ENCODE measurements at places on chromosomes 16 and 17.

GRCh38 chr16:17476414-17477259 is 5.9 kb upstream of the XYLT1 start:
- DNase-seq, result no peak

DNA sequence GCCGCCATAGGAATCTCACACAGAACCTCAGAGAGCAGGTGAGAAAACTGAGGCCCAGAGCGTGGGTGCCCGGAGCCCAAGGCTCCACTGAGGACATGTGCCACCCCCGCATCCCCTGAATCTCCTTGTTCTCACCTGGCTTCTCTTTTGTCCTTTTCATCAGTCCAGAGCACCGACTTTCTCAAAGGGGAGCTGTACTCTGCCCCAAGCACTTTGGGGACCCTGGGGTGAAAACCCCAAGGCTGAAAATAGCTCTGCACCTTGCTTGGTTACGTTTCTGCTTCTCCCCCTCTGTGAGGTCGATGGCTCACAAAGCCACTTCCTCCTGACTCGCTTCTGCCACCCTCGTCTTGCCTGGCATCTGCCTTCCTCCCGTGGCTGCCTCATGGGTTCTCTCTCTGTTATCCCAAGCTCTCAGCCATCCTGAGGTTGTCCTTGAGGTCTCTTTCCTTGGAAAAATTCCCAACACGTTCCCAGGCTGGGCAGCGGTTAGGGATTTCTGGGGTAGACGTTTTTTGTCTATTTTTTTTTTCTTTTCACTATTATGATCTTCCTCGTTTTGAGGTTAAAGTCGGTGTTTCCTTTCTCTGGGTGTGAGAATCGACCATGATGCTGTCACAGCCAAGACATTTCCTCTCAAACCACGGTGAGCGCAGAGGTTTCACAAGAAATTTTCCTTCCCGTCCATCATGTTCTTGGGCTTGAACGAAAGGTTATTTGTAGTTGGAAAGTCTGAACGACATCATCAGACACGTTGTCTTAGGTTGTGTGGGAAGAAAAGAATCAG is 37.2 kb downstream of the IRF8 start:
- DNase-seq, result no peak

- DNase-seq, result no peak
Observed at GRCh38 chr17:56175299-56175955, 22.2 kb downstream of the ANKFN1 start.

DNA sequence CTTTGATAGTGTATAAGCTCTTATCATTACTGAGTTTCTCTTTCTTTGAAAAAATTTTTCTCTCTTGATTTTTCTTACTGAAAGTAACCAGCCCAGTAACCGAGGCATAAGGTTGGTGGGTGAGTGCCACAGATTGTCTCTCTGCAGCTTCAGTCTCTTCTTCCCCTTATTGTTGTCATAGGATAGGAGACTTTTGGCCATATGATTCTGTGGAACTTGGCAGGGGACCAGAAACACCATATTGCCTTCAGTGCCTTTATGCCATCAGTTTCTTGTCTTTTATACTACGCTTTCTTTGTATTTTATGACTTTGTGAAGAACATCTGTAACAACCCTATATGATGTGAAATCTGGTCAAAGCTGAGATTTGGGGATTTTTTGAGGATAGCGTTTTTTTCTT is 341.6 kb upstream of the TBX2 start:
- no peak for DNase-seq

DNA sequence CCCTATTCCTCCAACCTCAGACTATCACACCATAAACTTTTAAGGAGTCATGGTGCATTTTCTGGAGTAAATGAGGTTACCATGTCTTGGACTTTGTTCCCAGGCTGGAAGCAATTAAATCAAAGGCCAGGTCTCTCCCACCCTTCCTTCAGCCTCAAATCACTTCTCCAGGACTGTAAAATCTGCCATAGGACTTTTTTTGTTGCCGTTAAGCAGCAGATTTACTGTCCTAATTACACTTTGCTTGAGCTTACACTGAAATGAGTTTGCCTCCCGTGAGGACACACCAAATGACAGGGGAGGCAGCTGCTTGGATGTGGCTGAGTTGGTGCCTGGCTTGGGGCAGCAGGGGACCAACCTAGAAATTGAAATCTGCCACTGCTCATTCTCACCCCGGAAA is 14.7 kb downstream of the DCAKD start:
- DNase-seq, result no peak
